NCI-H345 (cell line): ENCODE measurements at places on chromosomes 16 and 17.

- no peak for DNase-seq
These were observed 10.4 kb downstream of the SMIM5 start for GRCh38 chr17:75643643-75644017.

GRCh38 chr16:5925850-5926249 lies 828.3 kb upstream of the EEF2KMT start:
- no peak for DNase-seq

- no peak for DNase-seq
These were observed 863 bp upstream of the DDX19A start for GRCh38 chr16:70345840-70346239.

DNA sequence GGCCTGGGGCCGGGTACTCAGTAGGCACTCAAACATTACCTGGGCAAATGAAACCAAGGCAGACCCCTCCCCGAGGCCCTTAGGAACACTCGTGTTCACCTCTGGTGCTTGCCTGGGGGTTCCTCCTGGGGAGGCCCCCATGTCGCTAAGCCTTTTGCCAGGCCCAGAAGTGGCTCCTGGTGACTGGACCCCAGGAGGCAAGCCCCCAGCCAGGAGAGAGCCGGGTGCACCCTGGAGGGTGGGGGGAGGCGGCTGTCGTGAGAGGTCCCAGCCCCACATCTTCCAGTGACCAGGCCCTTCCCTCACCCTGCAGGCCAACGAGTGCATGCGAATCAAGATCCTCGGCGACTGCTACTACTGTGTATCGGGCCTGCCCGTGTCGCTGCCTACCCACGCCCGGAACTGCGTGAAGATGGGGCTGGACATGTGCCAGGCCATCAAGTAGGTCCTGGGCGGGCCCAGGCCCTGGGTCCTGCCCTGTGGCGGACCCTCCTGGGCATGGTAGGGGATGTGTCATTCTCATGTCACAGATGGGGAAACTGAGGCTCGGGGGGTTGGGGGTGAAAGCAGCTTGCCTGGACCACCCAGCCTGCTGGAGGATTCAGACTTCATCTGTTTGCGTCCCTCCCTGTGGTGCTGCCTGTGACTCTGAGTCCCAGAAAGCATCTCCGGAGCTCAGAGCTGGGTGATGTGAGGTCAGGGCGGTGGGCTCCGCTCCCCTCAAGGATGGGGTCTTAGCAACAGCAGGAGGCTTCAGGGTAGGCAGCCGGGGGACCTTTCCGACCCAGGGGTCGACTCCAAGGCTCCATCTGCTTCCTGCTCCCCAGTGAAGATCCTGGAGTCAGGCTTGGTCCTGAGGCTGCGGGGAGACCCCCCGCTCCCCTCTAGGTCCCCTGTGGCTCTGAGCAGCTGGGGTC lies 32.5 kb downstream of the ADCY7 start:
- DNase-seq = no peak

GRCh38 chr17:8332688-8333087 lies 7.0 kb upstream of the ODF4 start:
- no peak for DNase-seq

DNA sequence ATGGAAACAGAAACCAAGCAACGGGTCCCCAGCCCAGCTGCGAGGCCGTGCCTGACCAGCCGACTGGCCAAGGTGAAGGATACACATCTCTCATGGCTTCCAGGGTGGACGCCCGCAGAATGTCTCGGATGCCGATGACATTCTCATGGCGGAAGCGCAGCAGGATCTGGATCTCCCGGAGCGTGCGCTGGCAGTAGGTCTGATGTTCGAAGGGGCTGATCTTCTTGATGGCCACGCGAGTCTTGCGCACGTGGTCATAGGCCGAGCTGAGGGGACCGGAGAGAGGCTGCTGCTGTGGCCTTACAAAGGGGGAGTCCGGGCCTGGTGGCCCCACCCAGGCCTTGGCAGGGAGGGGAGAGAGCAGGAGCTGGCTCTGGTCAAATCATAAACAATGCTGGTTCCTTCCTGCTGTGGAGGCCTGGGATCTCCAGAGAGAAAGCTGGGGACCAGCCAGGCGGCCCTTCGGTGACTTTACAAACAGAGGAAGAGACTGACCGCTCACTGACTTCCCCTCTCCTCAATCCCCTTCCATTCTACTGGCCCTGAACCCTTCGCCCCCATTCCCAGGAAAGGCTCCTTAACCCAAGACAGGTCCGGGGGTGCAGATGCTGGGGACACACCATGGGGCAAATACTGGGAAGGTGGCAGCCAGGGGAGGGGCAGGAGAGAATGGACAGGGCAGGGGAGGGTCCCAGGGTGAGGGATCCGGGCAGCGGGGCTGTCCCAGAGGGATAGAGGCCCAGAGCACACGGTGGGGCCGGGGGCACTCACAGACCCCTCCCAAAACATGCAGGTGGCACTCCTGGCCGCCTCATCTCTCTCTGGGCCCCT lies 1.1 kb downstream of the MAPK3 start:
- DNase-seq = no peak

- DNase-seq = no peak
These were observed 86.7 kb downstream of the USP31 start for GRCh38 chr16:23062524-23062923.

- DNase-seq = no peak
These were observed 3.3 kb downstream of the SYNRG start for GRCh38 chr17:37605813-37606505.

GRCh38 chr17:7403727-7403976 lies 245 bp downstream of the TMEM256 start:
- DNase-seq = no peak

- DNase-seq = no peak
These were observed 81.7 kb downstream of the RTN4RL1 start for GRCh38 chr17:1943436-1943831.

- DNase-seq = no peak
These were observed 2.5 kb upstream of the PER1 start for GRCh38 chr17:8154608-8155155.

GRCh38 chr16:28140788-28141618 lies 70.8 kb downstream of the XPO6 start:
- no peak for DNase-seq

DNA sequence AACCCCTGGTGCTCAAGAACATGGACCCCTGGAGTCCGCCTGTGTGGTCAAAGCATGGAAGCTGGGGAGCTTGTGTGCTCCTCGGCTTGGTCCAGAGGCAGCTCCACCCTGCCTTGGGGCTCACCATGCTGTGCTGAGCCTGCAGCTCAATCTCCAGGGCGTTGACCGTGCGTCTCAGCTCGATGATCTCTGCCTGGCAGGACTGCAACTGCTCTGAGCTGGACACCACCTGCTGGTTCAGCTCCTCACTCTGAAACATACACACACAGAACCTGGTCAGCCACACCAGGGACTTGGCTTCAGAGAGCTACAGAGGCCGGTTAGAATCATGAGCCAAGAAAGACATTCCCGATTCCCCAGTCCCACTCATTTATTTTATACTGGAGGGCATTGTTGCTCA lies 2.7 kb downstream of the KRT35 start:
- no peak for DNase-seq

- DNase-seq = no peak
These were observed 744.7 kb upstream of the GOT2 start for GRCh38 chr16:59478838-59479237.

GRCh38 chr17:75834928-75835653 lies 9.1 kb downstream of the UNC13D start:
- no peak for DNase-seq

DNA sequence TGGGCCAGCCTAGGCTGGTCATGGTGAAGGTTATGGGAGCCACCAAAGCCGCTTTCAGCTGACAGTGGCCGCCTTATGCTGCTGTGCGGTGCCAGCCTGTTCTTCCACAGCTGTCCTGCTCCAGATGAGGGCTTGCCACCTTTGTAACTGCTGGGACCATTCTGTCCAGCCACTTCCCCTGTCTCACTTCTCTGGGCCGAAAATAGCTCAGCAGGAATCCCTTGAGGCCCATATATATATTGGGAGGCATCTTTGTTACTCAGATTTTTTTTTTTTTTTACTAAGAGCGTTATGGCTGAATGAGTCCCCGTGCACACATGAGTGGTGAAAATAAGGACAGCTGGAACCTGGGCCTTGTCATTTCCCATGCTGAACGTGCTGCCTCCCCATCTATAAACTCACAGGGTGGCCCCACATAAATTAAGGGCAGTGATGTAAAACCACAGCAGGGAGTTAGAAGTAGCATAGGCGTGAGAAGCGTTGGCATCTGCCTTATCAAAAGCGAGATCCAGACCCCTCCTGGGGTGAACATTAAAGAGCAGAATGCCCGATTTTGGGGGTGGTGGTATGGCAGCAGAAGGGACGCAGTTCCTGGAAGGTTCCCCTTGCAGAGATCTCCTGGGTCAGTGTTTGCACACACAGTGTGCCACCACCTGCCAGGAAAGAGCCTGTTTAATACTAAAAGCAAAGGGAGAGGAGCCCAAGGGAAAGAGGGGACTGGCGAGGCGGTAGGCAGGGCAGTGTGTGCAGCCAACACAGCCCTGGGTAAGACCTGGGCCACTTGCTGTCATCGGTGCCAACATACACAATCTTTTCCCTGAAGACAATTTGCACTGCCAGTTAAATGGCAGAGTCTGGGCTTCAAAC lies 57.8 kb downstream of the USP43 start:
- DNase-seq = peak; percentile 30

DNA sequence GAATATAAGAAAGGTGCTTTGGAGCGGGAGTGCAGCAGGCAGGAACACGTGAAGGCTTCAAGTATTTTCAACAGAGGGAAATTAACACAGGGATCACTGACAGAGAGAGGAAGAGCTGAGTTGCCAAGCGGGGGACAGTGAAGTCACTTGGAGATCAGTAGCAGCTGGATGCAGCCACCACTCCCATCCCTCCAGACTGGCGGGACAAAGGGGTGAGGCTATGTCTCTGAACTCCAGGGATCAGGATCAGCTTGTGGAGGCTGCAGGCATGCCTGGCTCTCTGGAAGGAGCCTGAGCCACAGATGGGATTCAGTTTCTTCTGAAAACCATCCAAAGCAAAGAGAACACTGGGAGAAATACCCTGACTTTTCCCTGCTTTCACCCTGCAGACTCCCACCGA lies 113.7 kb upstream of the IRX3 start:
- DNase-seq = no peak

DNA sequence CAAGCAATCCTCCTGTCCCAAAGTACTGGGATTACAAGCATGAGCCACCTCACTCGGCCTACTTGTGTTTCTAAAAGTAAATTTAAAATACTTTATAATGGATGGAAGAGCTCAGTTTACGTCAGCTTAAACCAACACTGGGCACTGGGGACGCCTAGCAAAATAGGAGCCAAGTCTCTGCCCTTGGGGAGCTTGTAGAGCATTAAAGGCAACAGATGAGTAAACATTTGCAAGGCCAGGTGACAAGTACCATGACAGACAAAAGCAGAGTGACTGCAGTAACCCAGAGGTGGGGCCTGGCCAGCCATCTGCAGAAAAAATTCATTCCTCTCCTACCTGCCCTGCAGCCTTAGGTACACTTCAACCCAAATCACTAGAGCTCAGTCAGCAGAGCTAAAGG lies 12.1 kb upstream of the NLK start:
- peak; percentile 74 for DNase-seq

- DNase-seq = peak; percentile 47
These were observed 34.1 kb downstream of the ABAT start for GRCh38 chr16:8708536-8708935.

DNA sequence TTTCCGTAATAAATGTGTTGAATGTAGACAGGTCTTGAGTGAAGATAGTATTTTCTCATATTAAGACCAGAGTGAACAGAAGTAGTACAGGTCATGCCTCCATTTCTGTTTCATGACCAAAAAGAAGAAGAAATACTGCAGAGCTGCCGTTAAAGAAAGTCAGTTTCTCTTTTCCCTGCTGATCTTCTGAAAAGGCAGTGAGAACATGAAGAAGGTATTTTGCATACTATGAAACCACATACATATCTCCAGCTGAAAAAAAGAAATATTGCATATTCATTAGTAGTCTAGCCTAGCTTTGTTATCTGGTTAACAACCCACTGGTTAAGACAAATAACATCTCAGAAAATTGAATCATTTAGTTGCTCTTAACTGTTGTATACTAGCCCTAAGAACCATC lies 138.4 kb downstream of the PHKB start:
- no peak for DNase-seq

DNA sequence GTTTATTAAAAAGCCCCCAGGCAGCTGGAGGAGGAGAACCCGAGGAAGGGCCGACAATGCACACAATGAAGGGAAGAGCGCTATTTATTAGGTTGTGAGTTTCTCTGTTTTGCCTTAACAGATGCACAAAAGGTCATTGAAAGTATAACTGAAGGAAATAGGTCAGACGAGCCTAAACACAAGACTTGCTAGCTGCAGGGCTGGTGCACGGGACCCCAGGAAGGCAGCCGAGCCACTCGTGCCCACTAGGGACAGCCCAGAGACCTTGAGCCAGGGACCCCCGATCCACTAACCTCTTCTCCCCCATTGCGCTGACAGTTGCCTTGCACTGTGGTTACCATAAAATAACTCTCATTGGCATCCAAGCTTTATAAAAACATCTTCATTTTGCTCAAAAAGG lies 11.3 kb downstream of the LITAFD start:
- DNase-seq = no peak

DNA sequence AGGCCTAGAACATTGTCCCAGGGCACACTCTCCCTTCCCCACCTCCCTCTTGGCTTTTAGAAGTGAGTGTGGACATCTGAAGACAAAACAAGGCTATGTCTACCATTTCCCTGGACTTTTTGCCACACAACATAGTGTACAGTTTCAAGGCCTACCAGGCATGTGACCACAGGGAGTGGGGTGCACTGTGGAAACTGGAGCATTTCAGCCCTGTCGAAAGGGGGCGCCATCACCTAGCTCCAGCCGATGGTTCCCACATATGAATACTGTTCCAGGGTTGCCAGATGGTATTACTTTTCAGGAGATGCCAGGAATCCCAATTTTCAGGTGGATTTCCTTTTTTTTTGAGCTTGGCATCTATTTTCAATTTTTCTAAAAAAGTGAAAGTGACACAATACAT lies 140.7 kb downstream of the KATNIP start:
- DNase-seq = no peak

DNA sequence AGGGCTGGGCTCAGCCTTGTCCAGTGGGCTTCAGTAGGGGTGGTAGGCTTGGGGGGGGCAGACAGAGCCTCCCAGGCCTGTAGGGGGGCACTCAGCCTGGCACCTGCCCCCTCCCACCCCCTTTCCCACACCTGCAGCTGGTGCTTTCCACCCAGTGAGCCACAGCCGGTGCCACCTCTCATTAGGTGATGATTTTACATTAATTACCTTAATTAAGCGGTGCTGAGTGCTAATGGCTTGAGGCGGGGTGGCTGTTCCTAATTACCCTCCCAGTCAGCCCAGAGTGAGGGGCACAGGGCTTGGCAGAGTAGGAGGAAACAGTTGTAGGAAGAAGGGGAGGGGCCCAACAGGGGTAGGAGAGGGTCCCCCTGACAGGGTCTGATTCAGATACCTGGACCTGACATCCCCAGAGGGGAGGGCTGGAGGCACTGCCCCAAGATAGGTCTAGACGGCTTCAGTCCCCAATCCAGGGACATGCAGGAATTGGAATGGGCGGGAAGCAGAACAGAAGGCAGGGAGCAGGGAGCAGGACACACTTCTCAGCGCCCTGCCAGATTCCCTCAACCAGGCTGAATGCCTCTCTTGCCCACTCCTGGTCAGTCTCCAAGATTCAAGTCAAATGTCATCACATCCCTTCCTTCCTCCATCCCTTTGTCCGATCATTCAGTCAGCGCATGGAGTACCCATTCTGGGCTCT lies 26.5 kb upstream of the PHF12 start:
- DNase-seq = no peak

- no peak for DNase-seq
These were observed 2.5 kb upstream of the CCL2 start for GRCh38 chr17:34252444-34253138.
